ENCODE measurements at places on chromosomes 3 and 15.

GRCh38 chr3:180804916-180805315 is 107.6 kb upstream of the FXR1 start:
- DNase-seq, result no peak

DNA sequence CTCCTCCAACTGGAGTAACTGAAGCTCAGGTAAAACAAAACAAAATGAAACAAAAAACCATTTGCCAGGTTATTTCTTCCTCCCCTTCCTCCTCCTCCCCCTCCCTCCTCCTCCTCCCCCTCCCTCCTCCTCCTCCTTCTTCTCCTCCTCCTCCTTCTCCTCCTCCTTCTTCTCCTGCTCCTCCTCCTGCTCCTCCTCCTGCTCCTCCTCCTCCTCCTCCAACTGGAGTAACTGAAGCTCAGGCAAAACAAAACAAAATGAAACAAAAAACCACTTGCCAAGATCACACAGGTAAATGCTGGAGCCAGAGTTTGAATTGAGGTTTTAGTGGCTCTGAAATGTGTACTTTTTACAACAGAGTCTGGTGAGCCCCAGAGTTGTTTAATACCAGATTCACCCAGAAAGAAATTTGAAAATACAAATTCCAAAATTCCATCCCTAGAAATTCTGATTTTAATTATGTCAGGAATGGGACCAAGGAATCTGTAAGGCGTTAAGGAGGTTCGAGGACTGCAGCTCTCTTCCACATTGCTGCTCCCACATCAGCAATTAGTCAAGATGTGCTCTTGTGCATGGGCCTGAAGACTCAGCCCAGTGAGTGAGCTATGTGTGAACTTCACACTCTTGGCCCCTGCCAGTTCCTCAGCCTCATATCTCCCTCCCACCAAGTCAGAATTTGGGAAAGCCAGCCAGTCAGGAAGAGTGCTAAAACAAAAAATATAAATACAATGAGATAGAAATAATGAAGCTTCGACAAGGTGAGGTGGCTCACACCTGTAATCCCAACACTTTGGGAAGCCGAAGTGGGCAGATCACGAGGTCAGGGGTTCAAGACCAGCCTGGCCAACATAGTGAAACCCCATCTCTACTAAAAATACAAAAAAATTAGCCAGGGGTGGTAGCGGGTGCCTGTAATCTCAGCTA is 31.6 kb upstream of the ZNF770 start:
- no peak for DNase-seq

- no peak for DNase-seq
Measured at GRCh38 chr3:28136607-28137216, 104.7 kb upstream of the CMC1 start.

DNA sequence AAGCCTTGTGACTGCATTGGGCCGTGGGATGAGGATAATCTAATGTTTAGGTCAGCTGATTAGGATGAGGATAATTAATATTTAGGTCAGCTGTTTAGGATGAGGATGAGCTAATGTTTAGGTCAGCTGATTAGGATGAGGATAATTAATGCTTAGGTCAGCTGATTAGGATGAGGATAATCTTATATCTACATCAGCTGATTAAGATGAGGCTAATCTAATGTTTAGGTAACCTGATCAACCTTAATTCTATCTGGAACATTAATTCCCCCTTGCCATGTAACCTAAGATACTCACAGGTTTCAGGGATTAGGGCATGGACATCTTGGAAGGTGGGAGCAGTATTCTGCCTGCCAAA is 362.8 kb downstream of the ULK4 start:
- no peak for DNase-seq

DNA sequence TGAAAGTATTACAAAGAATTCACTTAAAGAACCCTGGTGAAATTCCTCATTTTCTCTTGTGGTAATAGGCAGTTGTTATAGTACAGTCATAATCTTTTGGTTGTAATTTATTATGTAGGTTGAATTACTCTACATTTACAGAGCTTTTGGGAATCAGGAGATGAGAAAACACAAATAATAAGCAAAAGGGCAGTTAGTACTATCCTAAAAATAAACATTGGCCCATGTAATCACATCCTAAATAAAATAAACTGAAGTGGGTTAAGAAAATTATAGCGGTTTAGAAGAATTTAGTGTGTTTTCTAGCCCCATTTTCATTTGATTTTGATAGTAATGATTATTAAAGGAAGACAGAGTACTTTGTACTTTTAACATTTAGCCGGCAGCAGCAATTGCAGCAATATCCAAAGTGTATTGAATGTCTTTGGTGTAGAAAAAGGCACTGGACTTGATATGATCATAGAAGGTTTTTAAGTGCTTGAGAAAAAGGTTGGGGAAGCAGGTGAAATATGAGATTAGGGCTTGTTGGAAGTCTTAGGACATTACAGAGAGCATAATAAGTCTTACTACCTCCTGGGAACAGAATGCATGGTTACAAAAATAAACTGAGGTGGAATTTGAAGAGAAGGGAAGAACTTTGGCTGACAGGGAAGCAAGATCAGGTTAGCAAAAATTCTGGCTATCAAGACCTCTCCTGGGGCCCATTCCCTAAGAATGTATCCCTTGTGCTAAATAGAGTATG is 79.9 kb downstream of the MBNL1 start:
- no peak for DNase-seq

- no peak for DNase-seq
Measured at GRCh38 chr3:182795389-182795782, 2.1 kb downstream of the ATP11B start.

DNA sequence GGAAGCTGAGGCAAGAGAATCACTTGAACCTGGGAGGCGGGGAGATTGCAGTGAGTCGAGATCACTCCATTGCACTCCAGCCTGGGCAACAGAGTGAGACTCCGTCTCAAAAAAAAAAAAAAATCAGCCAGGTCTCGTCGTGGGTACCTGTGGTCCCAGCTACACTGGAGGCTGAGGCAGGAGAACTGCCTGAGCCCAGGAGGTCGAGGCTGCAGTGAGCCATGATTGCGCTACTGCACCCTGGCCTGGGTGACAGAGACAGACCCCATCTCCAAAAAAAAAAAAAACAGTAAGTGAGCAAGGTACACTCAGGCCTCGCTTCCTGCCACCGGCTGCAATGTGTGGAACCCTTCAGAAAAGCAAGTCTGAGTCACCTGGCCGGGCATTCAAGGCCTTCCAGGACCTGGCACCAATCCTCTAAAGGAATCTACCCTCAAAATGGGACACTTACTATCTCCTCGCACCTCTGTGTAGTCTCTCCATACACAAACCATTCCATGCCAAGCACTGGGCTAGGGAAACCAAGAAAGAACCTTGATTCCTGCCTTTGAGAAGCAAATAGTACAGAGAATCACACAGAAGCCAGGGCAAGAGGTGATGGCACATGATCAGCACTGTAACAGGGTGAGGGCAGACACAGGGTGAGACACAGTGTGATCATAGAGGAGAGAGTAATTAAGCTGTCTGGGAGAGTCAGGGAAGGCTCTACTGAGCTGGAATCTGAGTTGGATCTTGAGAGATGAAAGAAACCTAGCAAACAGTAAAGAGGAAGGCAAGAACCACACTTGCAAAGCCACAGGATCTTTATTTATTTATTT is 9.7 kb downstream of the SCAMP2 start:
- DNase-seq, result no peak

DNA sequence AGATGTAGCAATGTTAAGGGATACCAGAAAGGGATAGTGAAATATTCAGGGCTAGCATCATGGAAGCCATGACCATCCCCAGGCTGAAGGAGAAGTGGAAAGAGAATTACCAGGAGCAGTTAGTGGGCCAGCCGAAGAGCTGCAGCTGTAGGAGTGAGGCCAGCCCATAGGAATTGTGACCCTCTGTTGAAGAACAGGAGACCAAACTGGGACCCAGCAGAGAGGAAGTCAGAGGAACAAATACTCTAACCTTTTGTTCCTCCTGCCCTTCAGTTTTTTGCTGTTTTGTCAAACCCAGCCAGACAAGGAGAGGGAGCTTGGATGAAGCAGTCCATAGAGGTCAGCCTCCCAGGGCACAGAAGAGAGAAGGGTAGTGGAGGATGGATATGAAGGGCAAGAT is 115.4 kb downstream of the CLSTN2 start:
- DNase-seq, result no peak

- DNase-seq, result no peak
Measured at GRCh38 chr3:126936853-126937425, 46.0 kb upstream of the PLXNA1 start.

- no peak for DNase-seq
Measured at GRCh38 chr3:78130741-78131290, 1090.9 kb downstream of the ROBO2 start.

GRCh38 chr3:72533591-72534473 is 314.4 kb downstream of the SHQ1 start:
- no peak for DNase-seq

GRCh38 chr3:1787094-1787493 is 311.6 kb upstream of the CNTN4 start:
- no peak for DNase-seq

GRCh38 chr3:158258619-158259018 is 148.7 kb downstream of the RSRC1 start:
- no peak for DNase-seq

GRCh38 chr15:38894243-38894948 is 329.8 kb upstream of the RASGRP1 start:
- no peak for DNase-seq

DNA sequence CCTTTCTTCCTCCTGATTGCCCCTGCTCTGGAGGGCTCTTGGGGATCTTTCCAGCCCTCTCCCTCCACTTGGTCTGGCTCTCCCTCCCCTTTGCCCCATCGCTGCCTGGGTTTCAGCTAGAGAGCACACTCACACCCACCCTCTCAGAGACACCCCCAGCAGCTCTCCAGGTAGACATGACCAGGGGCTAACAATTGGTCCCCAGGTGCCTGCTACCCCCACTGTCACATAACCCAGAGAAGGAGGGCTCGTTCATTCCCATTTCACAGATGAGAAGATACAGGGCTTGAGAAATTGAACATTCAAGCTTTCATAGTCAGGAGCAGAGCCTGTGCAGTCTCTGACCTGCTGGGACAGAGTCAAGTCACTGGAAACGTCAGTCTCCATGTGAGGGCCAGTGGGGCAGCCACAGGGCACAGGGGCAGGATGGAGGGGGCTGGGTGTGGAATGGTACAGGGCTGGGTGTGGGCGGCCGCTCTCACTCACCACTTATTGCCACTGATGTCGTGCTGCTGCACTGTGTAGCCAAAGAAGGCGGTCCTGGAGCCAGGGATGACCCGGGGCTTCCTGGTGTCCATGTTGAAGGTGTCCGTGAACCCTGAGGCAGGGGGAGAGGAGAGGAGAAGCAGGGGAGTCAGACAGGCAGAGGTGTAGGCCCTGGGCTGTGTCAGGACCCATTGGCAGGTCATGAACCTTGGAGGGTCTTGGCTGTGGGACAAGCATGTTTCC is 29.4 kb downstream of the ITGA11 start:
- no peak for DNase-seq

DNA sequence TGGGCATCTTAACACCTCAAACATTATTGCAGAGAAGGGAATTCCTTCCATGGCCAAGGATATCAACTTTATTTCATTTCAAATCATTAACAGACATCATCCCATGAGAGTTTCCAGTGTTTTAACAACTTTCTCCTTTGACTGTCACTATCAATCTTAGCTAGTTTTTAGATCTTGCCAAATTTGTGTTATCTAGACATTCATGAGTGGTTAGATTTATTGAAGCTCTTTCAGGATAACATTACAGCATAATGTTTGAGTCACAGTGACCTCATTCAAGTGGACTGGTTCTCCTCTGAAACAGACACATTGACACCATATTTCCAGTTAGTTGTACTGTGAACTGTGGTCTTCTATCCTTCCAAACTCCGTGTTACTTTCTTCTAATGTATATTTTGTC is 8.6 kb upstream of the TNFAIP8L3 start:
- DNase-seq, result no peak

DNA sequence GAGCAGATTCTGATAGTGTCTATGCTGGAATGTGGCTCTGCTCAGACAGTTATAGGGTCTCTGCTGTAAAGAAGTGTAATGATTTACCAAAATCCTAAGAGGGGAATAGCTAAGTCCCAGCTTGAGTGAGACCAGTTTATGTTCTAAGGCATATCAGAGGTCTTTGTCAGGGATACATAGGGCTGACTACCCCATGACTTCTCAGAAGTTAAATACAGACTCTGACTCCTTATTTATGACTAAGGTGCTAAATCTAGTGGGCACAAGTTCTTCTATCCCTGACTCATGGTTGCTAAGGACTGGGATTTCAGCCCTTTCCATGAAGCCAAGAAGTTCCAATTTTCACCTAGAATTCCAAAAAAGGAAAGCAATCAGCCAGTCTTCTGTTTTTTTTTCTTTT is 192.6 kb upstream of the POU1F1 start:
- no peak for DNase-seq

GRCh38 chr3:114566162-114566755 is 272.4 kb downstream of the TIGIT start:
- DNase-seq, result no peak

GRCh38 chr3:13323822-13324221 is 96.3 kb downstream of the NUP210 start:
- DNase-seq, result no peak

DNA sequence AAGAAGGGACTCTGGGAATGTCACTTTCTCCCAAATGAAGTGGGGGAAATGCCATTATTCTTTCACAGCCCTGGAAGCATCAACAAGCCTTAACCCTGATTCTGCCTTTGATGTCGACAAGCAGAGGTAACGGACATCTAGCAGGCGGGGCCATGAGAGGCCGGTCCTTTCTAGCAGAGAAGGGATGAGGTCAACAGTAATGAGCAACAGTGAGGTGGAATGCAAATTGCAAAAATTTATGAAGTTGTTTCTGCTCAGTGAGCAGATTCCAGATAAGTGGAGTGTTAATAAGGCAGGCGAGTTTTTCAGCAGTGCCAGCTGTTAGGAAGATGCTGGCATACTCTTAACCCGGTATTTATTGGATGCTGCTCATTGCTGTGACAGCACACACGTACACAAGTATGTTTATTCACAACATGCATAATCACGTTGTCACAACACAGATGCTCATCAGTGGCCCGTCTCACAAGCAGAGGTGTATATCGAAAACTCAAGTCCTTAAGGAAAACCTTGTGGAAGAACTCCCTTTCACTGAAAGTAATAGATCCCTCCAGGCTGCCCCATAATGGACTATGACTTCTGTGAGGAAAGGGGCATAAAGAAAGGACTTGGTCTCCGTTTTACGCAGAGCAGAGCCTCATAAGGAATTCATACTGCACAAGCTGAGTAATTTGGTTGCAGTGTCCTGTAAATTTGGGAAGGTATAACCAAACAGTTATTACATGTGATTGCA is 329.0 kb downstream of the IGSF11 start:
- DNase-seq, result no peak
